ENCODE measurements at places on chromosomes 7 and 10. TPM values are rescaled to one million over a fixed set of nuclear protein-coding genes. Genes with fewer than 3 reads are reported as not detected.

DNA sequence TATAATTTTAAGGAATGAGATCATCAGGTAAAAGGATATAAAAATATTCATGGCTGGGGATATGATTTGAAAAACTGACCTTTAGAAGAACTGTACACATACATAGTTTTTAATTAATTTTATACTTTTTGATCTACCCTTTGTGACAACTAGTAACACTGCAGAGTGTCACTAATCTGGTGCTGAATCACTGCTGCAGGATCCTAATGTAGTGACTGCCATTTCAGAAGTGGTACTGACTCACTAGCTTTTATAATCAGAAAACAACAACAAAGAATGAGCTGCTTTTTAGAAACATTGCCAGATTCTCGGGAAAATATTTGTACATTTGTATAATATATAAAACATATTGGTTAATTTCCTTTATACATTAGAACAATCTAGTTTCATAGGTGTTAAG, 110.4 kb downstream of the HIPK2 start:
- H3K27ac ChIP-seq: no peak overlapping the region
- H3K4me1 ChIP-seq: peaks cover 32% of the 10 kb centered on the region
- H3K27me3 ChIP-seq: no peaks in the 10 kb centered on the region
- H3K36me3 ChIP-seq: no peaks in the 10 kb centered on the region
- no peak overlapping the region for H3K4me3 ChIP-seq
- DNase-seq: no peak

- peak; percentile 7 for DNase-seq
- peak overlapping the region; percentile 91 for H3K4me3 ChIP-seq
- peak overlapping the region; percentile 99 for H3K27ac ChIP-seq
- H3K36me3 ChIP-seq: peaks cover 3% of the 10 kb centered on the region
These were observed 1.1 kb downstream of the RALA start for GRCh38 chr7:39624442-39624807.

GRCh38 chr7:158856883-158857668, 718 bp downstream of the DYNC2I1 start:
- no peak for DNase-seq
- H3K27me3 ChIP-seq: no peaks in the 10 kb centered on the region
- H3K4me1 ChIP-seq: peaks cover 37% of the 10 kb centered on the region
- peak overlapping the region; percentile 60 for H3K27ac ChIP-seq

DNA sequence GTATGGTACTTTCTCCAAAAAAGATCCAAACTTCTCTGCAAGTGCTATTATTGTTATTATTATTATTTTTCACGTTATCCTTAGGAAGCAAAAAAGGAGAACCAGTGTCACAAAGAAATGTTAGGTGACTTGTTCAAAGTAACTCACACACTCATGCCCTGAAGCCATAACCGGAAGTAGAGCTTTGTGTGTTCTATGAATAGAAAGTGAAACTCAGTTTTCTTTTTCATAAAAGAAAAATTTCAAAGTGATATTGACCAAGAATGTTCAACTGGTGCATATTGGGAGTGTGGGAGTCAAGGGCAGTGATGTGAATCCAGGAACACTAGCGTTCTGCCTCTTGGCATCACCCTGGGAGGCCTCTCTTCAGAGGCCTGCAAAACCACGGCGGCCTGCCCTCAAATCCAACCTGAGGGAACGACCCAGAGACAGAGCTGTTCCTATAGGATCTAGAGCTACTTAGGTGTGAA, 106.1 kb downstream of the PRKCQ start:
- peak; percentile 39 for DNase-seq
- peaks cover 75% of the 10 kb centered on the region for H3K4me1 ChIP-seq
- H3K4me3 ChIP-seq: peak overlapping the region; percentile 96
- no peaks in the 10 kb centered on the region for H3K27me3 ChIP-seq

DNA sequence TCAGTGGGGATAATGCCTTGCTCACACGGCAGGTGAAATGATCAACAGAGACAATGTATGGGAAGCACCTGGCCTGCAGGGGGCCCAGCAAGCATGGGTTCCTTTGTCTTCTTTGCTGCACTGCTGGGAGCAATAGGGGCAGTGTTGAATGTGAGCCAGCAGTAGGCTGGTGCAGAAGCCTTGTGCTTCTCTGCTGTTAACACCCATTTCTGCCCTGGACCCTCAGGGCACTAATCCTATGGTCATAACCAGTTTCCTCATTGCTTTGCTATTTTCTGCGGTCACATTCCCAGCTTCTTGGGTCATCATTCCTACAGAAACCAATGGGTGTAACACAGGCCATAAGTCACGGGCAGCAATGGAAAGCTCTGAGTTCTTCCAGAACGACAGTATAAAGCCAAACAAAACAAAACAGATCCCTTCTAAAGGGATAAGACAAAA, 10.9 kb upstream of the LGI1 start:
- H3K36me3 ChIP-seq: no peaks in the 10 kb centered on the region
- peaks cover 8% of the 10 kb centered on the region for H3K27me3 ChIP-seq
- peaks cover 4% of the 10 kb centered on the region for H3K4me1 ChIP-seq
- no peak overlapping the region for H3K4me3 ChIP-seq

GRCh38 chr7:152664636-152665035, 11.3 kb downstream of the XRCC2 start:
- no peak for DNase-seq
- no peaks in the 10 kb centered on the region for H3K4me1 ChIP-seq
- H3K36me3 ChIP-seq: peaks cover 19% of the 10 kb centered on the region
- no peaks in the 10 kb centered on the region for H3K27me3 ChIP-seq
- H3K4me3 ChIP-seq: no peak overlapping the region

DNA sequence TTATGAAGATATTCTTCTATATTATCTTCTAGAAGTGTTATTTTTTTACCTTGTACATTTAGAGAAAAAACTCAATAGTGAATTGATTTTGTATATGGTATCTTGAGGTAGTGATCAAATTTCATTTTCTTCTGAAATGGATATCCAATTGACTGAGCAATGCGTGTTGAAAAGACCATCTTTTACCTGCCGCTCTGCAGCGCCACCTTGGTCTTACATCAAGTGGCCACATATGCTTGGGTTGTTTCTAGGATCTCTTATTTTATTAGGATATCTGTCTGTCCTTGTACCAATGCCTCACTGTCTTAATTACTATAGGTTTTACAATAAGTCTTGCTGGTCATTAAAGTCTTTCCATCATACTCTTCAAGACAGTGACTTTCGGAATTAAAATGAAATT, 53.0 kb downstream of the CUL2 start:
- H3K4me3 ChIP-seq: no peak overlapping the region
- DNase-seq: no peak
- H3K27me3 ChIP-seq: no peaks in the 10 kb centered on the region
- peaks cover 19% of the 10 kb centered on the region for H3K36me3 ChIP-seq
- H3K27ac ChIP-seq: no peak overlapping the region
- no peaks in the 10 kb centered on the region for H3K4me1 ChIP-seq

- no peaks in the 10 kb centered on the region for H3K27me3 ChIP-seq
- DNase-seq: no peak
- H3K4me3 ChIP-seq: no peak overlapping the region
- no peaks in the 10 kb centered on the region for H3K36me3 ChIP-seq
These were observed 272.3 kb upstream of the RNF32 start for GRCh38 chr7:156368053-156368843.

DNA sequence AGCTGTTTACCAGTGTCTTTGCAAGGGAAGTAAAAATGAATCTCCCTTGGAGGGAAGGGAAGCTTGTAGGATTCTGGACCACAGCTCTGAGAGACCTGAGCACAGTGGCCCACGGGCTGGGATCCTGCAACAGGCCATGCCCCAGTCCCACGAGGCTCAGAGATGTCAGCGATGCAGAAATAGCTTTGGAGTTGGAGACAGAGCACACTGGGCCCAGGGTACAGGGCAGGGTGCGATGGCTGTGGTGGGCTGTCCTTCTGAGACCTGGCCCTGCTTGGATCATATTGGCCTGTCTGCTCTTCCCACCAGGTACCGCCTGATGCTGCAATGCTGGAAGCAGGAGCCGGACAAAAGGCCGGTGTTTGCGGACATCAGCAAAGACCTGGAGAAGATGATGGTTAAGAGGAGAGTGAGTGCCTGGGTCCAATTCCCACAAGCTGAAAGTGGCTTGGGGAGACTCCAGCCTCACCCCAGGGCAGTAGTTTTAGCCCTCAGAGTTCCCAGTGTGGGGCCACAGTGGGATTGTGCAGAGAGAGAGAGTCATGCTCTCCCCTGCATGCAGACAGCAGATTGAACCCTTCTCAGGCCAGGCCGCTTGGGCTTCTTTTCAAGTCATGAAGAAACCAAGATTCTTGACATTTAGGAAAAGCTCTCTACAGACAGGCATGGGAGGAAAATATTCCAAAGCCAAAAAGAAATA, 13.5 kb upstream of the CSGALNACT2 start:
- peaks cover 57% of the 10 kb centered on the region for H3K4me1 ChIP-seq
- no peaks in the 10 kb centered on the region for H3K27me3 ChIP-seq
- H3K36me3 ChIP-seq: no peaks in the 10 kb centered on the region
- peak overlapping the region; percentile 32 for H3K27ac ChIP-seq
- no peak overlapping the region for H3K4me3 ChIP-seq

DNA sequence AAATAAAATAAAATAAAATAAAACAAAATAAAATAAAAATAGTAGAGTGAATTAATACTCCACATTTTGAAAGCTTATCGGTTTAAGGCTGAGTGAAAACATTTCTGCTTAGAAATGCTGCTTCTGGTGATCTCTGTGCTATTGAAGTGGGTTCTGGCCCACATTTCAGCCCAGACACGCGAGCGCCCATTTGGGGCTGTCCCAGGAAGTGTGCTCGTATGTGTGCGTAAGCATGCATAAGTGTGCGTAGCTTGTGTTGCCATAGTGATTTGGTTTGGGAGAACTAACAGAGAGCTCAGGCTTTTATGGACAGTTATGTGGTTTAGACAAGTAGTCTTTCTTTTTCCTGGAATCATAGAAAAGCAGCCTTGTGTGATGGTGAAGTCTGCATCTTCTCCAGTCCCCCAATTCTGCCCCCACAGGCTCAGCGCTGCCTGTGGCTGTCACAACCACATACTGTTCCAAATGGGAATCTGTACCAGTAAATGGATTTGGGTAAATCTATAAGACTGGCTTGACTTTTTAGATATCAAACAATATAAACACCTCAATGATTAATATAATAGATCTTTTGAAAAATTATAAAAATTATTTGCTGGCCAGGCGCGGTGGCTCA, 29.8 kb upstream of the PURB start:
- H3K27me3 ChIP-seq: no peaks in the 10 kb centered on the region
- no peaks in the 10 kb centered on the region for H3K36me3 ChIP-seq
- peak overlapping the region; percentile 90 for H3K27ac ChIP-seq
- H3K4me3 ChIP-seq: peak overlapping the region; percentile 62
- H3K4me1 ChIP-seq: peaks cover 21% of the 10 kb centered on the region

The CFAP69 gene
- total RNA-seq: 1.1 TPM

The HYAL4 gene
- 1.8 TPM for total RNA-seq

The SDK1 gene
- 6.3 TPM for total RNA-seq

The CYP2C9 gene
- not detected for total RNA-seq

The SUN3 gene
- not detected for total RNA-seq

Data from activated T-cell treated with anti-CD3 and anti-CD28 coated beads, Interleukin-2, amount 50 U/mL, for 72 hours (primary cell).